ENCODE measurements at places on chromosomes 2 and 18. TPM values are rescaled to one million over a fixed set of nuclear protein-coding genes. Genes with fewer than 3 reads are reported as not detected.

DNA sequence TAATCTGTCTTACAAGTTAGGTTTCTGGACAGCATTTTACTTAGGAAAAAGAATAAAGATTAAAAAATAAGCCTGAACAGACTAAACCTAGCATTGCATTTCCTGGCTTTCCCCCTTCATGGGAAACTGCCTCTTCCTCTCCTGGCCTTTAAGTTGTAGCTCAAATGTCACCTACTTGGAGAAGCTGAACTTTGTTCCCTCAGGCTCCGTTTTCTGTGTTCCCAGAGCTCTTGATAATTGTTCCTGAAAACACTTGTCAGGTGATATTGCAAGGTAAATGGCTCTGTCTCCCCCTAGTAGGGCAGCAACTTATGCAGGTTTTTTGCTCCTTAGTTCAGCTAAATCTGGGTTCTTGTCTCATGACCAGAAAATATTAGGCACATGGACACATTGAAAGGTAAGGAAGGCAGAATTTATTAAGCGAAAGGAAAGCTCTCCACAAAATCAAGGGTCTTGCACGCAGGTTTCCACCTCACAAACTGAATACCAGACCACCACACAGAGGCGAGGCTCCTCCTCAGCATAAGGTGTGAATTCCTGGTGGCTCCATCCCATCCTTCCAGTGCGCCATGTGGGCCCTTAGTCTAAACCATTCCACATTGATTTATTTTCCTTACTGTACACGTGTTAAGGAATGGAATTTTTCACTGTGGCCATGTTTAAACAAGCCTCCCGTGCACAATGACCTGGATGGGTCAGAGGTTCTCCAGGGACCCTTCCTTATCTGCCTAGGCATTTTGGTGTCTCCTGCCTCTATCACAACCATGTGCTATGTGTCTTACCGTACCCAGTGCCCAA lies 229.3 kb downstream of the HNMT start:
- DNase-seq = no peak
- no peak overlapping the region for H3K27ac ChIP-seq
- H3K4me3 ChIP-seq = no peak overlapping the region
- H3K27me3 ChIP-seq = no peaks in the 10 kb centered on the region
- no peaks in the 10 kb centered on the region for H3K4me1 ChIP-seq

LYPD1 gene
- not detected for total RNA-seq

GRCh38 chr18:63534615-63535014 lies 7.6 kb upstream of the SERPINB12 start:
- H3K27ac ChIP-seq = no peak overlapping the region
- H3K4me3 ChIP-seq = no peak overlapping the region
- no peaks in the 10 kb centered on the region for H3K36me3 ChIP-seq
- H3K4me1 ChIP-seq = peaks cover 3% of the 10 kb centered on the region

DNA sequence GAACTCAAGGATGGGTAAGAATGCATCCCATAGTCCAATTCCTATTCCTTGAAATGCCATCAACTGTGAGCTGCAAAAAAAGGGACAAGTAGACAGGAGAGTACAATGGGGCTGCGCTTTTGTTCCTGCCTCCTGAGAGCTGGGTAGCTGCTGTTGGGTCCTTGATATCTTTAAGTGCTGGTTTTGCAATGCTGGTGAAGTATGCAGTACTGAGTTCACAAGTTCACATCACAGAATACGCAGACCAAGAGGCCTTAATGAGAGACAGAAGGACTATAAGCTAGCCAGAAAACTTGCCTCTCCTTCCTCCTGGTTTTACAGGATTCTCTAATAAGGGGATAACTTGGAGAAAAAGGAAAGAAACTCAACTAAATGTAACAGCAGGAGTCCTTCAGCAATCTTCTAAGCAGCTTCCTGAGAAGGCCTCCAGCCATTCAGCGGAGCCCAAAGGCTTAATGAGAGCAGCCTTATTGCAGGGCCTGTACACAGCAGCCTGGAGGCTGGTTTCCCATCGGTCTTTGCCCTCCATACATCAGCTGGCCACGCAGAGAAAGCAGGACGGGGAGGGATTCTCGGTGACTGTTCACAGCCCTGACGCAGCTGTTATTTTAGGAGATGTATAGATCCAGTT lies 293.1 kb downstream of the CDCA7 start:
- no peak overlapping the region for H3K27ac ChIP-seq
- DNase-seq = no peak
- H3K27me3 ChIP-seq = peaks cover 22% of the 10 kb centered on the region
- H3K4me3 ChIP-seq = no peak overlapping the region

DNA sequence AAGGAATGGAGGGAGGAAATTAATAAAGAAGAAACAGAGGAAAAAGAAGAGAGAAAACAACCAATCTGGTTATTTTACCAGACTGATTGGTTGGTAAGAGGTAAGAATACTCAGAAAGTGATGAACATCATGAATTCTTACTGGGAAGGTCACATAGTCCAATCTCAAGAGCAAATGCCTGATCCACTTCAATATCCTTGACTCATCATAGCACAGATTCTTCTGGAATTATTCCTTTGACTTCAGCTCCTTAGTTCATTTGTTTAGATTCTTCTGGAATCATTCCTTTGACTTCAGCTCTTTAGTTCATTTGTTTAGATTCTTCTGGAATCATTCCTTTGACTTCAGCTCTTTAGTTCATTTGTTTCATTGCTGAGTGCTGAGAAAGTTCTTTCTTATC lies 2030.6 kb upstream of the CELF4 start:
- no peaks in the 10 kb centered on the region for H3K36me3 ChIP-seq
- no peak overlapping the region for H3K4me3 ChIP-seq
- no peak for DNase-seq
- H3K27ac ChIP-seq = no peak overlapping the region
- H3K27me3 ChIP-seq = no peaks in the 10 kb centered on the region

CCDC102B gene
- total RNA-seq = 2.6 TPM

SERPINB12 gene
- total RNA-seq = not detected

ACVR1C gene
- total RNA-seq = 3.3 TPM

- H3K36me3 ChIP-seq = peaks cover 5% of the 10 kb centered on the region
- no peak for DNase-seq
- H3K4me1 ChIP-seq = peaks cover 24% of the 10 kb centered on the region
These were observed 262.0 kb downstream of the MREG start for GRCh38 chr2:215751200-215751910.

MC4R gene
- not detected for total RNA-seq

COPS8 gene
- 49.4 TPM for total RNA-seq

CRYGD gene
- total RNA-seq = not detected

DNA sequence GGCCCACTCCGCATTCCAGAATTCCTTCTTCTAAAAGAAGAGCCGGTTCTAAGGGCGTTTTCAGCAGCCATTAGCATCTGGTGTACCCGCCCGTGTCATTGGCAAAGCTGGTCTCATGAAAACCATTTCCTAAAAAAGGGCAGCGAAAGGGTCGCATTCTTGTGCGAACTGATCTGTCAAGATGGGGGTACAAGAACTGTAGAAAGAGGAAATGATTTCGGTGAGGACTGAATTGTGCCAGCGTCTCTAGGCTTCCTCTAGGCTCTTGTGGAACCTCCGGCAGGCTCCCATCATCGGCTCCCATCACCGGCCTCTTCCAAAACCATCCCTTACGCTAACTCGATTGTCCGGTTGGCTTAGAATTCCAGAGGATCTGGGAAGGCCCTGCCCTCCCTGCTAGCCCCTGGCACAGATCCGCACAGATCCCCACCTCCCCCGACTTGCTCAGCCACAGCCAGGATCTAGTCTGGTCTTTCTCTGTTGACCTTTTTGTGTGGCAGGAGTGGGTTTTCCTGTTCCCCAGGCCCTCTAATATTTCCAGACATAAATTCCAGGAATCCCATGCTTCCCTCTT lies 1.3 kb downstream of the RAB31 start:
- peaks cover 6% of the 10 kb centered on the region for H3K36me3 ChIP-seq
- no peak overlapping the region for H3K27ac ChIP-seq
- peaks cover 90% of the 10 kb centered on the region for H3K27me3 ChIP-seq
- H3K4me1 ChIP-seq = peaks cover 7% of the 10 kb centered on the region
- no peak for DNase-seq

DNA sequence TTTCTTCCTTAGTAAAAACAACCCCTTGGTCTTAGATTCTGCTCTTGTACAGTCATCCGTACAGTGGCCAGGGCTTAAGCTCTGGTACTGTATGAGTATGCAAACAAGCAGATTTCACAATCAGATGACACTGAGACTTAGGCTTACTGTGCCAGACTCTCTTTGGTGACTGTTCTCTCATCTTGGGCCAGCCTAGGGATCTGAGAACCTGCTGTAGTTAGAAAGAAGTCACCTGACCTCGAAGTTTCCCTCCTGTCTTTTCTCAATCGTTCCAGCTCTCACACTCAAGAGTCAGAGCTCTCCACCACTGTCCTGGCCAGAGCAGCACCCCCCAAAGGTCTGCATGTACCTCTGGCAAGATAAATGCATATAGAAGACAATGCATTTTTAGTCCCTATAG lies 63.2 kb downstream of the ZEB2 start:
- peaks cover 40% of the 10 kb centered on the region for H3K27me3 ChIP-seq
- no peaks in the 10 kb centered on the region for H3K36me3 ChIP-seq

DNA sequence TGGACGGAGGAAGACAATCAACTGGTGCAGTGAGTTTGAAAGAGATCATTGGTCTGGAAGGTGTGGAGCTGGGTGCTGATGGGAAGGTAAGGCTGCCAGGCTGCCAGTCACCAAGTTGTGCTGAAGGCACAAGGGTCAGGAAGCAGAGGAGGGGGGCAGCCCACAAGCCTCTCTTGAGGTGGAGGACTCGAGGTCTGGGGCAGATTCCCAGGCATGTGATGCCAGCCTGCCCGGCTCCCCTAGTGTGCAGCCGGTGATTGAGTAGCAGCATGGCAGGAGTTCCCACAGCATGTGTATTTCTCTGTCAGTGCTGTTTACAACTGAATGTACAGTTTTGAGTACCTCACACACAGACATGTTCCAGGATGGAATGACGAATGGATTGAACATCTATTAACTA lies 99.3 kb downstream of the CABLES1 start:
- H3K27me3 ChIP-seq = no peaks in the 10 kb centered on the region
- H3K4me3 ChIP-seq = no peak overlapping the region
- H3K36me3 ChIP-seq = no peaks in the 10 kb centered on the region
- no peak for DNase-seq
- peak overlapping the region; percentile 92 for H3K27ac ChIP-seq
- H3K4me1 ChIP-seq = peaks cover 16% of the 10 kb centered on the region

GRCh38 chr2:158211502-158211901 lies 109.8 kb downstream of the UPP2 start:
- no peaks in the 10 kb centered on the region for H3K27me3 ChIP-seq
- H3K4me3 ChIP-seq = no peak overlapping the region
- H3K36me3 ChIP-seq = no peaks in the 10 kb centered on the region
- H3K4me1 ChIP-seq = peaks cover 3% of the 10 kb centered on the region
- H3K27ac ChIP-seq = no peak overlapping the region
- DNase-seq = no peak

- no peak overlapping the region for H3K4me3 ChIP-seq
- no peaks in the 10 kb centered on the region for H3K27me3 ChIP-seq
- no peak for DNase-seq
- no peaks in the 10 kb centered on the region for H3K4me1 ChIP-seq
- H3K36me3 ChIP-seq = no peaks in the 10 kb centered on the region
- no peak overlapping the region for H3K27ac ChIP-seq
These were observed 422.2 kb upstream of the FSIP2 start for GRCh38 chr2:185316383-185316782.

DNA sequence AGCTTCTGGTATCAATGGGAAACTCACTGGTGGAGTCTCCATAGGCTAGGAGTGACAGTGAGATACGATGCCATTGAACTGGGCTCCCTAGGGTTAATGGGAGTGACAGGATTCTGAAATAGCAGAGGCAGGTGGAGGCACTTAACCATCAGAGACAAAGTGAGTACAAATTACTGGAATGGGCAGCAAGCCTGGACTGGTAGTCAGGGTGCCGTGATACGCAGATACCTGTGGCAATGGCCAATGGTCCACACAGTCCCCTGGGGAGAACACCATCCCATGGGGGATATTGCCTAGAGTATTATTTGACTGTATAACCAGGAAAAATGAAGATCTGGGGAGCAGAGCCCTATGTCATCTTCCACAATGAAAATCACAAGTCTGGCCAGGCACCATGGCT lies 17.3 kb downstream of the CHCHD5 start:
- no peak overlapping the region for H3K4me3 ChIP-seq
- no peaks in the 10 kb centered on the region for H3K27me3 ChIP-seq
- peaks cover 6% of the 10 kb centered on the region for H3K4me1 ChIP-seq

Data from T-helper 17 cell (primary cell).